Activated CD4-positive, CD25-positive, alpha-beta regulatory T cell treated with anti-CD3 and anti-CD28 coated beads, Interleukin-2, amount 50 U/mL, for 72 hours (primary cell): ENCODE measurements at places on chromosomes 11 and 22.

DNA sequence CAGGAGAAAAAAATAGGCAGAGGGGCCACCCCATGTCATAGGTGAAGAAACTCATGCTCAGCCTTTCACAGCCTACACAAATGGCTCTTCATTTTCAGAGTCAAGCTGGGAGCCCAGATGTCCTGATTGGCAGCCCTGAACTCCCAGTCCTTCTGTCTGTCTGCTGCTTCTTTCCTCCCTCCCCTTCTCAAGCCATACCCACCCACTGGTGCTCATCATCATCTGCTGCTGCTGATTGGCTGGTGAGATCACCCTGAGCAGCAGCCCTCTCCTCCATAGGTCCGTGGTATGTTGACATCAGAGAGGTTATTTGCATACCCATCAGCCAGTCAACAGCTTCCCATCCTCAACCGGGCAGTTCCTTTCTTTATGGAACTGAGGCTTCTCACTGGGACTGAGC lies 46.1 kb upstream of the PRDM11 start:
- no peak for DNase-seq

- DNase-seq, result no peak
Measured at GRCh38 chr22:21771631-21771976, 36.0 kb upstream of the YPEL1 start.

DNA sequence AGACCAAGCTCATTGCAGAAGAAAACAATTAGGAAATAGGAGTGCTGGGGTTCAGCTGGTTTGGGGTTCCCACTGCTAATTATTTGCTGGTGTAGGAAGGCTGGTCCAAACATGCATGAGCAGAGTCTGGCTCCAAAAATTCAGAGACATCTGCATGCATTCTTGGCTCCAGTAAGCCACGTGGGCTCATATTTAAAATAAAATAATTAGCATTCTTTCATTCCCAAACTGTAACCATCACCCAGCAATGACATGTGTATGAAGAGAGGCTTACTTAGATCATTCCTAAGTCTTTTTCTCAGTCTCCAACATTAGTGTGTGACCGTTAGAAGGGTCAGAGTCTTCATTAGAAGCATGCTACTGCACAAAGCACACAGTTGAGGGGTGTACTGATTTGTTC lies 58.4 kb downstream of the EFCAB6 start:
- DNase-seq, result no peak

DNA sequence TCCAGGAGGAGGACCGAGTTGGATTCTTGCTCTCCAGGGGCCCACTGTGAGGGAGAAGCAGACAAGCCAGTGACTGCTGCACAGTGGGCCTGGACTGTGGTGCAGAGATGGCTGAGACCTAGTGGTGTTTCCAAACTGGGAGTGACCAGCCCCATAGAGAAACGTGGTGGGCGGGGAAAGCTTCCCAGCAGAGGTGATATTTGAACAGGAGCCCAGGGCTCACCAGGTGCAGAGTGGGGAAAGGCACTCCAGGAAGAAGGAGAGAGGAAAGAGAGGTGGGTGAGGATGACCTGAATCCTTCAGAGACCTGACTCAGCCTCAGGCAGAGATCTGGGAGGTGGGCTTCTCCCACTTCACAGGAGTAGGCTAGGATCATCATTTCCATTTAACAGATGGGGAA lies 52.1 kb upstream of the RASD2 start:
- DNase-seq, result no peak

DNA sequence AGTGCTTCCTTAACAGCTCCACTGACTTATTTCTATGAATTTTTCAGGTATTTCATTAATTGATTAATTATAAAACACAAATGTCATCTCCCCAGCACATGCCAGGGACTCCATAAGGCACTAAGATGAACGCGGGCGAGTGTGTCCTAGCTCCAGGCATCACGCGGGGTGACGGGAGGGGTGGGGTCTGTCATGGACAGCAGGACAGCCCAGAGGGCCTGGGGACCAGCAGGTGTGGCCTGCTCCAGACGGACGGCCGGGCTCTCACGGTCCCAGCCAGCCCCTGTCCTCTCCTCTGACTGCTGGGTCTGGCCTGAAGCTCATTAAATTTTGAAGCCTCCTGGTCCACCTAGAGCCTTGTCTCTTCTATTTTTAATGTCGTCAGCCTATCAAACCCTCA lies 531.1 kb downstream of the BRD1 start:
- peak; percentile 9 for DNase-seq

DNA sequence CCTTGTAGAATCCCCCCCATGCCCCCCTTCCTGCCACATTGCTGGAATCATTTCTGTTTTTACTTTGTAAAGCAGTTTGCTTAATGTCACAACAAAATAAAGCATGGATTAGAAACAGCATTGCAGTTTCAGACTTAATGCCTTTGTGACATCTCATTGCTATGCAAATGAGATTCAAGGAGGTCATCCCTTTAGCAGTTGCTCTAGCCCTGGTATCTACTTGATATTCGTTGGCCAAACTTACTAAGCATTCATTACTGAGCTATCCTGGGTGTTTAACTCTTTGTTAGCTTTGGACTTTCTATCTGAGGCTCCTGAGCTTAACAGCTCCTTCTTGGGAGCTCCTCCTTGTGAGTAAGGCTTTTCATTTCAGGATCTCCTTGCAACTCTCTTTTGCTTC lies 16.3 kb downstream of the FAT3 start:
- DNase-seq, result no peak

DNA sequence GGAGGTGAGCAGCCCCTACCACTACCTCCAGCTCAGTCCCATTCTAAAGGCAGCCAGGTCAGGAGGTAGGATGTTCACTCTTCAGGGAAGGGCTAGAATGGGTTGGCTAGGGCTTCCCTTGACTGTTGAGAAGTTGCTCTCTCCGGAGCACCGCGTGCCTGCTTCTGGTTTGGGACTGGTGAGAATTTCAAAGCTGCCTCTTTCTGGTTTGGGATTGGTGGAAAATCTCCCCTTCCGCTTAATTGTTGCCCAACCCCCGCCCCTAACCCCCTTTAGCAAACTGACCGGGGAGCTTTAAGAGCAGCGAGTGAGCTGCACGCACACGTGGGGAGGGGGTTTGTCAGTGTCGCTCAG lies 686 bp downstream of the USP2 start:
- no peak for DNase-seq

- DNase-seq, result no peak
Measured at GRCh38 chr11:129163714-129164164, 28.4 kb downstream of the ARHGAP32 start.

DNA sequence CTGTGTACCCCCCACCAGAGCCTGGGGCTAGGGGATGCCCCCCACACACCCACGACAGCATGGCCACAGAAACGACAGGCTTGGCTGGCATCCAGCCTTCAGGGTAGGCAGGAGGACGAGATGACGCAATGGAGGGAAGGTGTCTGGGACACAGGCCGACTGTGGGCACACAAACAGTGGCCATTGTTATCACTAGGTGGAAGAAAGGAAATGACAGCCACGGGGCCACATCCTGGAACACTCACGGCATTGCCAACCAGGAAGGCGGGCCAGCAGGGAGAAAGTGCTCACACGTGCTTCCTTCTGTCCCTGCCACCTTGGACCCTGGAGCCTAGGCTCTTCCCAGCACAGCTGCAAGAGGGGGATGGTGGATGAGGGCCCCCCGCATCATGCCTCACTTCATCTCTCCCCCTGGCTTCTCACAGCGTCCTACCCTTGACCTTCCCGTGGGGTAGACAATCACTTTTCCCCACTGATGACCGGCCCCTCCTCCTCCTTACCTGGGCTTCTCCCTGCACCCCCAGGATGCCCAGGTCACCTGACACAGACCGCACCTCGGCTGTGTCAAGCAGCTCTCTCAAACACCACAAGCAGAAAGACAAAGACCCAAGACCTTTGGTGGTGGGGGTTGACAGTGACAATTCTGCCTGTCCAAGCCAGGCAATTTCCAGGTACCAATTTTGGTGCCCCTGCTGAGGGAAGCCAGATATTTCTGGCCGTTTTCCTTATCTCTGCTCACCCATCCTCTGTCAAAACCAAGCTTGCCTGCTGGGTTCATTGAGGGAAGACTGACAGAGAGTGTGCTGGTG lies 8.6 kb downstream of the PLA2G6 start:
- no peak for DNase-seq

DNA sequence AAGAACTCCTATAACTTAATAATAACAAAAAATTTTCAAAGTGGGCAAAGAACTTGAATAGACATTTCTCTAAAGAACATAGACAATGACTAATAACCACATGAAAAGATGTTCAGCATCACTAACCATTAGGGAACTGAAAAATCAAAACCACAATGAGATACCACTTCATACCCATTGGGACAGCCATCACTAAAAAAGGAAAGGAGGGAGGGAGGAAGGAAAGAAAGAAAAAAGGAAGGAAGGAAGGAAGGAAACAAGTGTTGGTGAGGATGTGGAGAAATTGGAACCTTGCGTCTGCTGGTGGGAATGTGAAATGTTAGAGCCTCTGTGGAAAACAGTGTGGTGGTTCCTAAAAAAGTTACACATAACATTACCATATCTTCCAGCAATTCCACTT lies 55.8 kb downstream of the MS4A13 start:
- DNase-seq, result no peak

- DNase-seq, result no peak
Measured at GRCh38 chr11:35874751-35875450, 69.0 kb upstream of the LDLRAD3 start.

DNA sequence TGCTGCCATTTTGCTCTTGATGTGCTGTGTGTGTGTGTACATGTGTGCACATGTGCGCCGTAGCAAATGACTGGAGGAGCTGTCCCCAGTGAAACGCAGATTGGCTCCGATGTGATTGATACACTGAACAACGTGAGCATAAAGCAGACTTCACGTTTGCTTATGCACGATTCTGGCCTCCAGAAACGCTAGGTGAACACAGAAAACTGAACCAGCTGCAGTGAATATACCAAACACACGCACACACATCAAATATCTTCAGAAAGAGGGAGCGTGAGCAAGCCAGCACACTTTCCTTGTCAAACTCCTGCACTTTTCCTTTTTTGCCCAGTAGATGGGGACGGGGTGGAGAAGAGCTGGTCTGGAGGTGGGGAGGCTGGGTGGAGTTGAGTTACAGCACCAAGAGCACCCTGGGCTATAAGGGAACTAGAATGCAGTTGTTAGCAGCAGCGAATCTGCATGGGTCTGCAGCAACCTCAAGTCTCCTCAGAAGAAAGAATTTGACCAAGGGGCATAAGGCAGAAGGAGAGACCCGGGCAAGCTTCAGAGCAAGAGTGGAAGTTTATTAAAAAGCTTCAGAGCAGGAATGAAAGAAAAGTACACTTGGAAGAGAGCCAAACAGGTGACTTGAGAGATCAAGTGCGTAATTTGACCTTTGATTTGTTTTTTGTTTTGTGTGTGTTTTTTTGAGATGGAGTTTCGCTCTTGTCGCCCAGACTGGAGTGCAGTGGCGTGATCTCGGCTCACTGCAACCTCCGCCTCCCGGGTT lies 77.8 kb upstream of the CADM1 start:
- DNase-seq, result no peak

- DNase-seq, result no peak
Measured at GRCh38 chr22:42067671-42068251, 2.9 kb downstream of the NAGA start.

GRCh38 chr11:132042296-132042695 lies 671.9 kb downstream of the NTM start:
- DNase-seq, result no peak

DNA sequence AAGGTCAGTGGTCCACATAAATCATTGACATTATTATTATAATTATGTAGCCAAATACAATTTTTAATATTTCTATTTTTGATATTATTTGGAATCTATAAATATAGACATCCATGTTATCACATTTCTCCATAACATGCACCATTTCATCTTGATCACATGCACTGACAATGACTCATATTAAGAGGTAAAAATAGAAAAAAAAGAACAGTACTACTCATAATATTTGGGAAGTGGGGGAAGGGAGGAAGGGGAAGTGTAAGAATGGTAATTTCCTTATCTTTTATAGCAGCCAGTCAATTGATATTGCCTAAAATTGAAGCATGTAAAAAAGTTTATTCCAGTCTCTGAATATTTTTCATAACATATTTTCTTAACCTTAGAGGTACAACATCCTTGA lies 72.3 kb downstream of the ADM start:
- DNase-seq, result no peak

- no peak for DNase-seq
Measured at GRCh38 chr11:11521306-11522002, 100.4 kb downstream of the GALNT18 start.
